Heart left ventricle (tissue), 16 donors: ENCODE measurements at places on chromosomes 4 and X.

DNA sequence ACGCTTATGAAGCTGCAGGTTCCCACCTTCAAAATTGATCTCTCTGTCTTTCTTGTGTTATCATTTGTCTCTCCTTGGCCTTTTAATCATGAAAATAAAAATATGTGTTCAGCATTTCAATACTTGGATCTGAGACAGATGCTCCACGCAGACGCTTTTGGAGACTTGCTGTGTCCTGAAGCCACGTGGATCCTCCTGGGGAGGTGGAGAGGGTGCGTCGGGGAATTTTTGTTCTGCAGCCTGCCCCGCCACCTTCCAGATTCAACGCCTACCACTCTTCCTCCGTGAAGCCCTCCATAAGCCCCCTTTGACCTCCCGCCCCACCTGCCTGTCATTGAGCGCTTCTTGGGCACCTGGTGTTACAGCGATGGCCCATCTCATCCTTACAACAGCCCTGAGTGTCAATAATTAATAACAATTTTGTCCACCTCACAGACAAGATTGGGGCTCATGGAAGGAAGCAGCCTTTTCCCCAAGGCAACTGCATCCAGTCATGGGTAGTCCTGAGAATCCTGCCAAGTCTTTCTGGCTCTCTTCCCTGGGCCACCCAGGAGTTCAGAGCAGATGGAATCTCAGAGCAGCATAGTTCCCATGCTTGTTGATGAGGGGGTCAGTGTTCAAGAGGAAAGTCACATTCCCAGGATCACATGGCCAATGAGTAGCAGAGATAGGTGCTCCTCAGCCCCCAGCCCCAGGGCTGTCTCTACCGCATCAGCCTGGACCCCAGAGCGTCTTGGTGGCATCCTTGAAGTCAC lies 172.6 kb upstream of the PSAPL1 start:
- no peak for DNase-seq

DNA sequence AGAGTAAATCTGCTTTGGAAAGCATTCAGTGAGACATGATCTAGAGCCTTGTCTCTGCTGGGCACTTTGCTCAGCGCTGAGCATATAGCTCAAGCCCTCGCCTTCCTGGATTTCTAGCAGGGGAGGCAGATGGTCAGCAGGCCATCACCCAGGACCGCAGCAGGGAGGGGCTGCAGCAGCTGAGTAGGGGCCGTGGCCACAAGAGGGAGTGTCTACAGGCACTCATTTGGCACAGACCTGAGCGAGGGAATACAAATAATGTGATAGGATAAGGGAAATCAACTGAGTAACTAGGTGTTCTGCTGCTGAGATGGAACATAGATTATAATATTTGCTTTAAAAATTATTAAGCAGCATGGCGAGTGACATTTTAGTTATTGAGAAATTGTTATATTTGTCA lies 30.2 kb downstream of the OFD1 start:
- DNase-seq: peak; percentile 56

- no peak for DNase-seq
Measured at GRCh38 chr4:2816401-2816954, 23.6 kb downstream of the SH3BP2 start.

DNA sequence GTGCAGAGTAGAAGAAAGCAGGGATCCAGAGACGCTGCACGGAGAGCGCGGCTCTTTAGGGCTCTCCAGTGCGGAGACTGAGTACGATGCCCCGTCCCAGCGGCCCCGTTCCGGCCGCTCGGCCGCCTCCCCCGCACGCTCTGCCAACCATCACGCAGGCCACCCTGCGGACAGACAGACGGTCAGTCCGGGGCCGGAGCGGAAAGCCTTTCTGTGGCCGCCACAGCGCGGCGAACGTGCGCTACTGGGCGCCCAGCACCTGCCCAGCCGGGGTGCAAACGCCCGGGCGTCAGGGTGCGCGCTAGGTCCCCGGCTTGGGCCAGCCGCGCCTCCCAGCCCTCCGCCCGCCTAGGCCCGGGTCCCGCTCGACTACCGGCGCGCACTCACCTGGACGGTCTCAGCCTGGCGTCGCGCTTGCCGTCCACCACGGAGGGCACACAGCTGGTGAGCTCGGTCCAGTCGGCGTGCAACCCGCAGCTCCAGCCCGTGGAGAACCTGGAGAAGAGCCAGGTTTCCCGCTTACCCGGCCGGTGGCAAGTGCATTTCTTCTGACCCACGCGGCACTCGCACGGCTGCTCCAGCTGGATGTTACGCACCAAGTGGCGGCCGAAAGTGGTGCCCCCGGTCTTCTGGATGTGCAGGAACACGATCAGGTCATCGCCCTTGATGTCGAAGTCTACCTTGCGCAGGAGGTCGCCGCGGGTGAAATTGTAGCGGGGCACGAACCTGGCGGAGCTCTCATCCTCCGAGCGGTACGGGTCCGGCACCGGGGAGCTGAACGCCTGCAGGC lies 1.8 kb downstream of the HS6ST2 start:
- no peak for DNase-seq

GRCh38 chr4:38605753-38606586 lies 58.0 kb upstream of the KLF3 start:
- no peak for DNase-seq

GRCh38 chrX:111411983-111412382 lies at the start of gene DCX:
Gene DCX, minus strand, starts transcription at chrX:111412192. Its CDS starts 1,794 bp downstream, at chrX:111410398.
- DNase-seq: no peak

GRCh38 chr4:1411436-1412375 lies 5.5 kb upstream of the NKX1-1 start:
- no peak for DNase-seq

DNA sequence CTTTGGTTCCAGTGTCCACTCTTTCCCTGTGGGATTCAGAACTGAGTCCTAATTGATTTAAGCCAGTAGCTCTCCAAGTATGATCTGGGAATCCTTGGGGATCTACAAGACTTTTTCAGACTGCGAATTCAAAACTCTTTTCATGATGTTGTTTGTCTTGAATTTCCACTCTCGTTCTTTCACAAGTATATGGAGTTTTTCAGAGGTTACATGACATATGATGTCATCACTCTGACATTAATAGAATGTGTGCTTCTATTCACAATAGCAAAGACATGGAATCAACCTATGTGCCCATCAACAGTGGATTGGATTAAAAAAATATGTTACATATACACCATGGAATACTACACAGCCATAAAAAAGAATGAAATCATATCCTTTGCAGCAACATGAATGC lies 23.2 kb upstream of the TSR2 start:
- no peak for DNase-seq

- DNase-seq: peak; percentile 73
Measured at GRCh38 chr4:112348488-112349158, 51.5 kb downstream of the ALPK1 start.

DNA sequence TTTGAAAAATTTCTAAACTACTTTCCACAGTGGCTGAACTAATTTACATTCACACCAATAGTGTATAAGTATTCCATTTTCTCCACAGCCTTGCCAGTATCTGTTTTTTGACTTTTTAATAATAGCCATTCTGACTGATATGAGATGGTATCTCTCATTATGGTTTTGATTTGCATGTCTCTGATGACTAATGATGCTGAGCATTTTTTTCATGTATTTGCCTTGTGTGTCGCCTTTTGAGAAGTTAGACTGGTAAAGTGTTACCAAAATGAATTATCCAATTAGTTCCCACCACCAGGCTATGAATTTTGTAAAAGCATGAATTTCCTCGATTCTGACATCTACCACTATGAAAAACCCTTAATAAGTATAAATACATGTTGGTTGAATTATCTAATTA lies 242.2 kb upstream of the GK2 start:
- DNase-seq: no peak

DNA sequence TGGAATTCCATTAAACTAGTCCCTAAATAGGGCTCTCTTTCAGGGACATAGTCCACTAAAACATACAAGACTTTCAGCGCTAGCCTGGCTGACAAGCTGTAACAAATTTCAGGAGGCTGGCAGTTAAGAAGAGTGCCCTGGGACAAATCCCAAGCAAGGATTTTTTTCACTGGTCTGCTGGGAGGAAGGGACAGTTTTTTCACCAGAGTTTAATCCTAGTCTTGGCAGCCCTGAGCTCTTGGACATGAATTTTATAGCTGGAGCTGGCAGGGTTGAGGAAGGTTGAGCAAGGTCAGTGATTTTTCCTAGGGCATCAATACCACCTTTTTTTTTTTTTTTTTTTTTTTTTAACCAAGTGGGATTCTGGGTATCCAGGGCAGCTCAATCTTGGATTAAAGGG lies 184.4 kb downstream of the SH2D1A start:
- DNase-seq: no peak

- DNase-seq: peak; percentile 34
Measured at GRCh38 chr4:139559687-139560086, 3.7 kb upstream of the SETD7 start.

GRCh38 chr4:171889681-171890080 lies 76.5 kb downstream of the GALNTL6 start:
- DNase-seq: no peak

GRCh38 chr4:41622787-41623186 lies 84.8 kb downstream of the LIMCH1 start:
- no peak for DNase-seq

DNA sequence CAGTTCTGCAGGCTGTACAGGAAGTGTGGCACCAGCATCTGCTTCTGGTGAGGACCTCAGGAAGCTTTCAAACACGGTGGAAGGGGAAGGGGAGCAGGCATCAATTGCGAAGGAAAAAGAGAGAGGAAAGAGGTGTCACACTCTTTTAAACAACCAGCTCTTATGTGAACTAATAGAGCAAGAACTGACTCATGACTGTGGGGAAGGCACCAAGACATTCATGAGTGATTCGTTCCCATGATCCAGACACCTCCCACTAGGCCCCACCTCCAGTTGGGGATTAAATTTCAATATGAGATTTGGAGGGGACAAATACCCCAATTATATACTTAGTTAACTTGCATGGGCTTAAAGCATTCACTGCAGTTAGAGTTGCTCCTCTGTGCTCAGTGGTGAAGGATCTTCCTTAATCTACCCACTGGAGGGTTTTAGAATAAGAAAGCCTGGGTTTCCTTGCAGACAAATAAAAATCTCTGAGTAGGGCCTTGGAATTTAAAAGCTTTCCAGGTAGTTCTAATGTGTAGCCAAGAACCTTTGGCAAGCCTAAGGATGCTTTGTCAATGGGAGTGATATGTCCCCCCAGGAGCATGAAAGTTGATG lies 60.0 kb downstream of the SYNPO2 start:
- DNase-seq: no peak

- DNase-seq: peak; percentile 13
Measured at GRCh38 chrX:74536832-74537371, 77.5 kb downstream of the RLIM start.

GRCh38 chr4:48360285-48361011 lies 19.1 kb downstream of the SLAIN2 start:
- no peak for DNase-seq

DNA sequence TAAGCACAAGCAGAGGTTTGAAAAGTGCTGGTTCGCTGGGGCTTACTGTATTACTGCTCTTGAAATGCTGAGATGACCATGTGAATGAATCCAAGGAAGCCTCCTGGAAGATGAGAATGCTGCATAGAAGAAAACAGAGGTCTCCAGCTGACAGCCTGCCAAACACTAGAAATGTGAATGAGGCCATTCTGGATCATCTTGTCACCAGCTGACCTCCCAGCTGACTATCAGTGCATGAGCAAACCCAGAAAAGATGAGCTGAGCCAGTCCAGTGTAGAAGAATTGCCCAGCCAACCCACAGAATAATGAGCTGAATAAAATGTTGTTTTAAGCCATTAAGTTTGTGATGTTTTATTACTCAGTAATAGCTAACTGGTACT lies 49.1 kb upstream of the DYNLT3 start:
- DNase-seq: no peak

- DNase-seq: no peak
Measured at GRCh38 chrX:91079342-91080114, 355.1 kb upstream of the PABPC5 start.

- no peak for DNase-seq
Measured at GRCh38 chr4:84215217-84215616, 283.9 kb downstream of the NKX6-1 start.

GRCh38 chr4:23305026-23305425 lies 584.8 kb downstream of the PPARGC1A start:
- no peak for DNase-seq

DNA sequence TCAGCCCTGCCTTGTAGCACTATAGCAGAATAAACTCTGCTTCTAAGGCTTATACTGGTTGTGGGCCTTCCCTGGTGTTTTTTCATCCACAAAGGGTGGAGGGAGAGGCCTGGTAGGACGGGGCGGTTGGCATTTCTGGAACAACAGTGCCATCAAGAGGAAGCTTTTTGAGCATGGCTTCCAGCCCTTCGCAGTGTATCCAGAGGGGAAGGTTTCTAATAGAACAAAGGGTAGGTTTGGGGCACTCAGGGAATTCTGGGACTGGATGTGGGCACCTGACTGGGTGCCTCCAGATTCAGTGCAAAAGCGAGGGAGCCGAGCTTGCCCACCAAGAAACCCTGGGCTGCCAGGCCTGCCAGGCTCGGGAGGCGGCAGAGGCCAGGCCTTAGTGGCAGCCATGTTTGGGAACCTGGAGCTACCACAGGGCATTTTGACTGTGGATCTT lies 229.6 kb upstream of the AGTR2 start:
- DNase-seq: no peak

- no peak for DNase-seq
Measured at GRCh38 chr4:5752376-5753184, 41.6 kb downstream of the EVC start.

- no peak for DNase-seq
Measured at GRCh38 chrX:120331116-120331515, 19.9 kb upstream of the TMEM255A start.
